ENCODE measurements at places on chromosomes 4 and X.

GRCh38 chr4:32133141-32133540, 1413.0 kb downstream of the PCDH7 start:
- DNase-seq = no peak

DNA sequence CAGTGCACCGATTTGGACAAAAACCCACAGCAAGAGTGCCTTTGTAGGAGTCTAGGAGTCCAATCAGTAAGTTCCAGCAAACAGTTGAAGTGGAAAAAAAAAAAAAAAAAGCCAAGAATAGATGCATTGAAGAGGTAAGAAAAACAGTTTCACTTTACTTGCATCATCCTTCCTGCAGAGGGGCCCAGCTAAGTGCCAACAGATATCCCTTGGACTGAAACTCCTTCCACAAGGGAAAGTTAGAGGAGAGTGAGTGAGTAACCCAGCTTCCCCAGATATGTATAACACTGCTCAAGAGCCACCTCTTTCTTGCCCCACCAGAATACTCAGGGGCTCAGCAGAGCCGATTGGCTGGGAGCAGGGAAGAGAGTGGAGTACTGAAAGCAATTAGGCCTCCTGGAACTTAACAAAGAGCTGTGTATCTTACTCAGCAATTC, 617.7 kb upstream of the SMIM31 start:
- no peak for DNase-seq

GRCh38 chrX:14529290-14529989, at the start of gene GLRA2:
Gene GLRA2, plus strand, starts transcription at chrX:14529536. Its CDS starts 522 bp downstream, at chrX:14530058.
- no peak for DNase-seq

DNA sequence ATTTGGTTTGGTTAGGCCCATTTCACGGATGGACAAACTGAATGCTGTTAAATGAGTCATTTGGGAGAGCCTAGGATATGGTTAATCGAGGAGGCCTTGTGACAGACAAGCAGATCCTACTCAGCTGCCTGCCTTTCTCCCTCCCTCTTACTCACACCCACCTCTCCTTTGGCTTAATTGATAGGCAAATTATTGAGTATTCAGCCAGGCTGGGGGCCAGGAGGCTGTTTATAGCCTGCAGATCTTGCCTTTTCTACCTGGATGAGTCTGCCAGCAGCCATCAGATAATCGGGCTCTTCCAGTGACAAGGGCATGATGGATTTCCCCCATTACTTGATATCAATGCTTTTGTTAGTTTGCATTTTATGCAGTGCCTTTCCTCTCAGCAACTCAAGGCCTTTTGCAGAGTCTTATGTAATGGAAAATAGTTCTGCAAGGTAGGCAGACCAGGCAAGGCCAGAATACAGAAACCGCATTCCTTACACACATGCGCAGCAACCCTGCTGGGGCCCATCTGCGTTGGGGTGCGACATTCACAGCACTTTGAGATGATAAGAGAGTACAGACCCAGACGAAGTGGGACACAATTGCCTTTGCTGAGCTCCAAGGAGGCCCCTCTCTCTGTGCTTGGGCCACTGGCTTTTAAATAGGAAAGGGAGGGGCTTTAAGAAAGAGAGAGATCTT, 96.2 kb upstream of the ATP6AP2 start:
- no peak for DNase-seq

DNA sequence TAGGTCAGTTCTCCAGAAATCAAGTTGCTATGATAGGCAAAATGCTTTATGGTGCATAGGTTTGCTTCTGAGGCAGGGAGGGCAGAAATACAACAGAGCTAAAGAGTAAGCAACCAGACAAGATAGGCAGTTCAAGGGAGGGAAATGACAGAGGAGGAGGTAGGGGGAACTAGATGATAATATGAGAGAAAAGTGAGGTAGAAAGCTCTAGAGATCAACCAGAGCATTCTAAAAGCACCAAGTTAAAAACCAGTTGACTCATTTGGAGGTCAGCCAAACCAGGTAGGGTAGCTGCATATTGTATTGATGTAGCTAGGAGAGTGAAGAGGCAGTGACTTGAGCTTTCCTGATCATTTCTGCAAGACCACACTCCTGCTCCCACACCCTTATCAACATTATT, 49.0 kb upstream of the SLC16A2 start:
- DNase-seq = no peak

GRCh38 chrX:107324493-107325310, 118.3 kb downstream of the DNAAF6 start:
- DNase-seq = no peak

DNA sequence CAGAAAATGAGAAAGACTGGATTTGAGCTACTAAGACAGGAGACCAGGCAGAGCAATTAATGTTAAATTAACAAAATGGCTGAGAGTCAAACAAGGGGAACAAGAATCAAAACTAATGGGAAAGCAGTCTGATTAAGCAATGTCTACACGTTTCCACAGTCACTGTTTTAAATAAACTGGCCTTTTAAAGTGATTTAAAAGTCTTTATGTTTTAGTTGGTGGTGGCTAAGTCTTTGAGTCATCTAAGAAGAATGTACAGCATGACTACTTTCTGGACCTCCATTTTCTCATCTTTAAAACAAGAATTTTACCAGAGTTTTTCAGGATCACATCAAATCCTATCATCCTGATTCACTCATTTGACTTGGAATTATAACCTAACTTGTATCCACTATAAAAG, 233.8 kb downstream of the ENOX2 start:
- no peak for DNase-seq

- DNase-seq = no peak
These were observed 17.4 kb downstream of the DGKQ start for GRCh38 chr4:955931-956381.

DNA sequence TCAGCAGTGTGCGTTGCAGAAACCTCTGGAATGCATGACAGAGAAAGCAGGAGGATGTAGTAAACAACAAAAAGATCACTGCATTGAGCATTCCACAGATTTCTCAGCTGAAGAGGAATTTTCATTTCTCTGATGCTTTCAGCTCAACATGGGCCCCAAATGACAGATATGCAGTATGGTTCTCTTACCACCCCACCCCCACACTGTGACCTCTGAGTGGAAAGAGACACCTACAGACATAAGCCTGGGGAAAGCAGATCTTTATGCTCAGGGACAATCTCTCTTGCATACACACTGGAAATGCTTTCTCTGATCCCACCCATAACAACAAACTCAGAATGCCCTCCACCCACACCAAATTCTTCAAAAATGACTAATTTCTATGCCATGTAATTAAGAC, 983.7 kb upstream of the LCORL start:
- DNase-seq = no peak

GRCh38 chr4:177008071-177008835, 215.5 kb upstream of the VEGFC start:
- DNase-seq = no peak

- no peak for DNase-seq
These were observed 634.2 kb upstream of the FAT1 start for GRCh38 chr4:187357821-187358220.

DNA sequence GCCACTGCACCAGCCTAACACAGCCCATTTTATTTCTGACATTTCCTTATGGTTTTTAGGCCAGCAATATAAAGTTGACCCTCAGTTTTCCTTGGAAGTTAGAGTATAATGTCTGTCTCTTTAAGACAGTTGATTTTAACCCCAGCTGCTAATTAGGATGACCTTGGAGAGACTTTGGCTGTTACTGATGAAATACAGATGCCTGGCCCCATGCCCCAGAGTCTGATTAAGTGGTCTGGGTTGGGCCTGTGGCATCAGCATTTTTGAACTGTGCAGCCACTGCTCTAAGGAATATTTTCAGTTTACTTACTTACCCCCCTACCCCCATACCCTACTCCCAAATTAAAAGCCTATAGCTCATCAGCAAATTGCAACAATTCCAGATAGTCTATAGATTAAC, 85.8 kb downstream of the DCLK2 start:
- no peak for DNase-seq

GRCh38 chr4:7196288-7196651, 3.9 kb downstream of the SORCS2 start:
- no peak for DNase-seq

- DNase-seq = no peak
These were observed 82.8 kb downstream of the LNX1 start for GRCh38 chr4:53508446-53508845.

- DNase-seq = no peak
These were observed 354.9 kb downstream of the DHRSX start for GRCh38 chrX:2145692-2146367.

DNA sequence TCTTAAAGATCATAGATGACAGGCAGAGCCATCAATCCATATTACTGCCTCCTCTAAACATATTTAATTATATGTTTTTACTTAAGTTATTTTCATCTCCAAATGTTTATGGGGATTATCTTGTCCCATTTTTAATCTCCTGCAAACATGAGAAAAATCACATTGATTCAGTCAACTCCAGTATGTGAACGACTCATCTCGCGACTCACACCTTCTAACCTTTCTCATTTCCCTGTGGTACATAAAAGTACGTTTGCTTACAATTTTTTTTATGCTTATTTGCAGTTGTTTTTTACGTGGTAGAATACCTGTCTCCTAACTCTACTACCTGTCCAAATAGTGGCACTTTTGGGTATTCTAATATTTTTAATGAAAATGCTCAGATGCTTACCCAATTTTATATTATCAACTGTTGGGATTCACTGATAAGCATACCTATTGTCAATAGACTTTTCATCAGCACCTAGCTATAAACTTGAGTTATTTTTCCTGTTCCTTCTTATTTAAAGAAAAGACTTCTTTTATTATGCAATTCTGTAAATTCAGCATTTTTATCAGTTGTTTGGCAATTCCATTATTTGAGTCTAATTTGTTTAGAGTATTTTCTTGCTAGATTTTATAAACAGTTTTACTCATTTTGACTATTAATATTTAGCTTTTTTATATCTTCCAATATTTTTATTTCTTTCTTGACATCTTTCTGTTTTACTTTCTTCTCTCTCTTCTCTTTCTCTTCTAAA, 276.6 kb downstream of the ANK2 start:
- no peak for DNase-seq

DNA sequence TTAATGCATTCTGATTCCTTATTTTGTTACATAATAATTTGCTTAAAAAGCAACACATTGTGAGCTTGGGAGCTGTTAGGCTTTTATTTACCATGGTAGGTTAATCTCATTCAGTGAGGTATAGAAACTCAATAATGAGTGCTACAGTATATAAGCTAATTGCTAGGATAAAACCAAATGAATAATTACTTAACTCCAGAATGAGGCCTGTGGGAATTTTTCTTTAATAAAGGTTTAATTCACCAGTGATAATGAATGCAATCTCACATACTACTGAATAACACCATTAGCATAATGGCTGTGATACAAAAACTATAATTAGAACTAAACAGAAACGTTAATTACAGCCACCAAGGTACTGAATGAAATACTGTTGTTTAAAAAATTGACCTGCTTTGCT, 326.3 kb downstream of the IQCM start:
- no peak for DNase-seq

GRCh38 chr4:16597845-16598596, 300.4 kb downstream of the LDB2 start:
- DNase-seq = no peak

DNA sequence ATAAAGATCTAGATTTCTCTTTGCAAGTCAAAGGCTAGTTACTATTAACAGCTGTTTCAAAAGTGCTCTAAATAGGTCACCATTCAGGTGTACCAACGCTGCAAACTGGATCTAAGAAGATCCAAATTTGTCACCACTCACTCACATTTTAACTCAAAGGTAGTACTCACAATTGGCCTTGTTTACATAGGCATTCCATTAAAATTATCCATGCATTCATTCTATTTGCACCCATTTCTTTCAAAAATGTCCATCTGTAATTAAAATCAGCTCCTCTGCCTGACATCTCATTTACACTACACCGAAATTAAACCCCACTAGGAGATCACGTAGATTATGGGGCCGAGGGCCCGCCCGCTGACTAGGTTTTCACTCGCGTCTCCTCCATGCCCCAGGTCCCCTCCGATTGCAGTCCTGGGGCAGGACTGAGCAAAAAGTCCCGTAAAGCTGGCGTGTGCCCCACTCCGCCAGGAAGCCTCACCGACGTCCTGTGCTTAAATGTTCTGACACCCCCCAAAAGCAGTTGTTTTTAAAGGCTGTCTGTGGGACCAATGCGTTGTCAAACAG, 1.3 kb upstream of the ING2 start:
- DNase-seq = peak; percentile 2

- DNase-seq = no peak
These were observed 286.1 kb upstream of the TENM3 start for GRCh38 chr4:181957088-181957487.

DNA sequence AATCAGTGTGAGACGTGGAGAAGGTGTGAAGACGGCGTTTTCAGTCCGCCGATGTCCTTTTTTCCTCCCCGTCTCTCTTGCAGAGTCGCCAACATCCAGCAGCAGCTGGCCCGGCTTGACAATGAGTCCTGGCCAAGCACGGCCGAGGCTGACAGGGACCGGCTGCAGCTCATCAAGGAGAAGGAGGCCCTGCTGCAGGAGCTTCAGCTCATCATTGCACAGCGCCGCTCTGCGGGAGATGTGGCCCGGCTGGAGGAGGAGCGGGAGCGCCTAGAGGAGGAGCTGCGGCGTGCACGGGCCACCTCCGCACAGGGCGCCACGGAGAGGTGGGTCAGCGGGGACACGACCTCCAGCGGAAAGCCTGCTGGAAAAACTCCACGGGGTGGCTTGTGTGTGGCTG, 47.1 kb upstream of the CLCN4 start:
- no peak for DNase-seq

DNA sequence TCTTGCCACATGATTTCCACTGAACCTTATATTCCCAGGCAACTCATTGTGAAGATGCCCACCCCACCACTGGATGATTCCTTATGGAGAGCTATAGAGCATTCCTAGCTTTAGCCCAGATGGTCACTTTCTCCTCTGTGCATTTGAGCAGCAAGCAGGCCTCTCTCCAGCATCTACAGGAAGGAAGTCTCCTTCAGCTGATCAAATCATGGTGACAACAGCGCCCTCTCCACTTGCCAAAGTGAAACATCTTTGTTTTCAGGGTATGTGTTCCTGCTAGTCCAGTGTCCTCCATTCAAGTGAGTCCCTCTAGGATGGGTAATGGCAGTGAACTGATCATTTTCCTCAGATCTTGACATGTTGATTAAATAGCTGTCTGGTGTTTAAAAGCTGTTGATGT, 10.9 kb upstream of the SYTL5 start:
- no peak for DNase-seq

- no peak for DNase-seq
These were observed 1331.5 kb upstream of the PABPC4L start for GRCh38 chr4:135533053-135533452.

DNA sequence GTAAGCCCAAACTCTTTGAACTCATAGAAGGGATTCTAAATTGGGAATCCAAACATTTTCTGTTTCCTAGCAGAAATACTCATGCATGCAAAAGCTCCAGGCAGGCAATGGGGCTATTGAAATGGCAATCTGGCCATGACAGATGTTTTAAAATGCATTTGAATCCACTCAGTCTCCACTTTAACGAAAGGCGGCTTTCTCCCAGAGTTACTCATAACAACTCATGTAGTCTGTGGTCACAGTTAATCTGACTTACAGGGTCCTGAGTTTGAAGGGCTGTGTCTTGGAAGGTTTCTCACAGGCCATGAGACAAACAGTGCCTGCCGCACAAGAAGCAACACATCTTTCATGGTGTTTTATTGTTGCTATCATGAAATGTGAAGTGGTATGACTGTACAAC, 185.7 kb downstream of the AMELX start:
- DNase-seq = no peak

- DNase-seq = no peak
These were observed 322.9 kb downstream of the RAPGEF2 start for GRCh38 chr4:159425737-159426305.

Data from stimulated activated CD8-positive, alpha-beta memory T cell treated with anti-CD3 and anti-CD28 coated beads, Interleukin-7, amount 100 ng/mL, for 1 hour (primary cell).